ENCODE measurements at places on chromosomes 4 and X.

DNA sequence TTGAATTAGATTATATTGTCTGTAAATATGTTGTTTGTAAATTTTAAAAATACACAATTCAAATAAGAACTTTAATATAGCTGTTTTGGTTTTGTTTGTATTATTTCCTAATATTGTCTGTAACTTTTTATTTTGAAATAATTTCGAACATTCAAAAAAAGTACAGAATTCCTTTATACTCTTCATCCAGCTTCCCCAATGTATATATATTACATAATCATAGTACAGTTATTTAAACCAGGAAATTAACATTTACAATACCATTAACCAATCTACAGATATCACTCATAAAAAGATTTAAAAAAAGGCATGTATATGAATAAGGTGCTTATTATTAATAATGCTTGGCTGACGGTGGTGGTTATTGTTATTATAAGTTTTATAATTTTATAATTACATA lies 84.1 kb downstream of the LRBA start:
- no peak for DNase-seq

GRCh38 chrX:23118890-23119527 lies 119.2 kb downstream of the DDX53 start:
- DNase-seq = no peak

GRCh38 chrX:153908219-153908860 lies 3.9 kb downstream of the AVPR2 start:
- no peak for DNase-seq

DNA sequence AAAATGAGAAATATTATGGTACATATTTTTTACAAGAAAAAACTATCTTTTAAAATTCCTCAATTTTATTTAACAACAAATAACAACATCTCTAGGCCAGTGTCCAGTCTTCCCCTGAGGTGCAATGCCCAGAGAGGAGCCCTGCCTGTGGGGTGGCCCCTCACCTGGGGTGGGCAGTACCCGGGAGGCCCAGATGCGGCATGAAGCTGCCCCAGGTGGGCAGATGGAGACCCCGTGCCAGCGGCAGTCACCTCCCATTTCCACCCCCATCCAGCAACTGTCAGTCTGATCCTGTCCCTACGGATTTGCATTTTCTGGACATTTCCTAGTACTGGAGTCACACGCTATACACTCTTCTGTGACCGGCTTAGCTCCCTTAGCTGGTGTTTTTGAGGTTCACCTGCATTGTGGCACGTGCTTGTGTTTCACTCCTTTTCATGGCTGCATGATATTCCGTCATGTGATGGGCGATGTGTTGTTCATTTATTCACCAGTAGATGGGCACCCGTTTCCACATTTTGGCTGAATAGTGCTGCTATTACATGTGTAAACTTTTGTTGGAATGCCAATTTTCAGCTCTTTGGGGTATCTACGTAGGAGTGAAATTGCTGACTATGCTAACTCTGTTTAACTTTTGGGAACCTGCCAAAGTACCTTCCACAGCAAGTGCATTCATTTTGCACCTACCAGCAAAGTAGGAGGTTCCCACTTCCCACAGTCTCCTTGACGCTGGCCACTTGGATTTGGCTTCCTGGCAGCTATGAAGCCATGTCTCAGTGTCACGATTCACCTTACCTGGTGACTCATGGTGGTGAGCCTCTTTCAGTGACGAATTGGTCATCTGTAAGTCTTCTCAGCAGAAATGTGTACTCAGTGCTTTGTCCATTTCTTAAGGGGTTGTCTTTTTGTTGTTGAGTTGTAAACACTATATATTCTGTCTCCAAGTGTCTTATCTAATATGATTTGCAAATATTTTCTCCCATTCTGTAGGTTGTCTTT lies 11.7 kb upstream of the MAEA start:
- no peak for DNase-seq

DNA sequence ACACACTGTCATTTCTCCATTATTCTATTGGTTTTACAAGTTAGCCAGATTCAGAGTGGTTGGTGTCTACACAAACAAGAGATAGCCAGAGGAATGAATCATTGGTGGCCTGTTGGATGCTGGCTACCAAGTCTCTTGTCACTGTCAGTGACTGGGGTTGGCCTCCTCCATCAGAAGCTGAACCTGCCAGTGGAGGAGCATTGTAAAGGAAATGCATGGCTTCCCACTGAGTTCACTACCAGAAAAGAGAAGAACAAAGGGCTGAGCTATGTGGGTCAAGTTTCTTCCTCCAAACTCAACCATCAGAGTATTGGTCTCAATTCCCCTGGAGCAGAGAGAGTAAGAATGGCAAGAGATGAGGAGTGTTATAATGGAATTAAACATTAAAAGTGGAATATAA lies 26.5 kb upstream of the ANKRD50 start:
- no peak for DNase-seq

DNA sequence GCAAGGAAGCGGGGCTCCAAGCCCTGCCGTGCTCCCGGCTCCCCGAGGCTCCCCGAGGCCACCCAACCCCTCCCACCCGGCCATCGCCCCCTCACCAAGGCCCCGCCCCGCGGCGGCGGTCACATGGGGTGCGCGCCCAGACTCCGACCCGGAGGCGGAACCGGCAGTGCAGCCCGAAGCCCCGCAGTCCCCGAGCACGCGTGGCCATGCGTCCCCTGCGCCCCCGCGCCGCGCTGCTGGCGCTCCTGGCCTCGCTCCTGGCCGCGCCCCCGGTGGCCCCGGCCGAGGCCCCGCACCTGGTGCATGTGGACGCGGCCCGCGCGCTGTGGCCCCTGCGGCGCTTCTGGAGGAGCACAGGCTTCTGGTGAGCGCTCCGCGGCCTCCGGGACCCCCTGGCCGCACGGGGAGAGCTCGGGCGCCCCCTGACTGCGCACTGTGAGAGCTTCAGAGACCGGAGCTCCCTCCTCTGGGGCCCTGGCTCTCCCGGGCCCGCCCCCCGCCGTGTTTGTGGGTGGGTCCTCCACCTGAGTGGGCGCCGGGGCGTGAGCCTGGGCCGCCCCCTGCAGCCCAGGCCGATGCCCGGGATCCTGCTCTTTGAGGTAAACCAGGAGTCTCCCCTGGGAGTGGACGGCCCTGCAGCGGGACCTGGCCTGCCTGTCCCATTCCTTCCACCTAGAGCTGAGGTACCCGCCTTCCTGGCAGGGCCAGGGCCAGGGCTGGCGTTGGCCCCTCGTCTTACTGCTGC lies at the start of gene IDUA:
Gene IDUA (plus strand): TSS at position 166 of the 745 bp plus-strand sequence. CDS start 41 bp downstream, at position 207.
- DNase-seq = peak; percentile 78
